ENCODE measurements at places on chromosomes 11 and 22.

DNA sequence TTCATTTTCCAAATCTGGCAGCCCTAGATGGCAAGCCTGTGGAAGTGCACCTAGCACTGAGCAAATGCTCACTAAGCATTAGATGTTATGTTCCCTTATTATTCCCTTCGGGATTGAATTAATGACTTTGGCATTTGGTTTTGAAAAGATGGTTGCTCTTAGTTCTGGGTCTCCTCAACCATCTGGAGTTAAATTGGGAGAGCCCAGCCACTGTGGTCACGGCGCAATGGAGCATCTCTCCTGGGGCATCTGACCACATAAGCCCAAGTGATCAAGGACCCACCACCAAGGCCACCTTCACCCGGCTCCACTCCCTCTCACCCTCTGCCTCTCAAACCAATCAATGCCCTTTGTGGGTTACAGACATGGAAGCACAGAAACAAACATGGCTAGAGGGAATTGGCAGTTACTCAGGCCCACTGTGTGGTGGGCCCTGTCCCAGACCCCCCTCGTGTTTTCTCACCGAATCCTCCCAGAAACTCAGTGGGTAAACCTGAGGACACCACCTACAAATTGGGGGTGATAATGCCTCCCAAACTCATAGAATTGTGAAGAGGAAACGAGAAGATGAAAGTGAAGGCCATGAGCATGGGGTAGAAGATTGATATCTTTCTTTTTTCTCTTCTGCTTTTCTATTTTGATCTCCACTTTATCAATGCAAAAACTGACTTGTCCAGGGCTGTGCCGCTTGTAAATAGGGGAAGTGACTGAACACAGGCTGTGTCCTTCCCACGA is 52.2 kb downstream of the IRAG1 start:
- no peak for DNase-seq

GRCh38 chr11:122123263-122123929 is 7.4 kb upstream of the BLID start:
- DNase-seq, result no peak

GRCh38 chr22:48701296-48702030 is 1126.2 kb downstream of the BRD1 start:
- no peak for DNase-seq

DNA sequence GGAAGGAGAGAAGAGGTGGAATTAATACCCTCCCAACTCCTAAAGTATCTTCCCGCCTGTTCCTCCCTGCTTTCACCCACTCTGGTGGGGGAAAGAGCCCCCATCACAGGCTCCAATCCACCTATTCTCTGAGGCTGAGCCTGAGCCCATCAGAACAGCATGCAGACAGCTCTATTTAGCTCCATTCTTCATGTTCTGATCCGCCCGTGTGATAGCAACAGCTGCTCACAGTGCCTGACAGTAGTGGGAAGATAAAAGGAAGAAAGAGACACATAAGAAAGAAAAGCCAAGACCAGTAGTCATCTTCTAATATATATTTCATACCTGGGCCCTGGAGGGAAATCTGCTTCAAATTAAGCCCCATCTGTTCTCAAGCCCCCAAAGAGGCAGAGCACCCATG is 80.3 kb upstream of the AKIP1 start:
- DNase-seq, result no peak
